ENCODE measurements at places on chromosomes 6 and 20. TPM values are rescaled to one million over a fixed set of nuclear protein-coding genes. Genes with fewer than 3 reads are reported as not detected.
A peak's percentile ranks its signal among the peaks of the same experiment; 100 is the strongest.

DNA sequence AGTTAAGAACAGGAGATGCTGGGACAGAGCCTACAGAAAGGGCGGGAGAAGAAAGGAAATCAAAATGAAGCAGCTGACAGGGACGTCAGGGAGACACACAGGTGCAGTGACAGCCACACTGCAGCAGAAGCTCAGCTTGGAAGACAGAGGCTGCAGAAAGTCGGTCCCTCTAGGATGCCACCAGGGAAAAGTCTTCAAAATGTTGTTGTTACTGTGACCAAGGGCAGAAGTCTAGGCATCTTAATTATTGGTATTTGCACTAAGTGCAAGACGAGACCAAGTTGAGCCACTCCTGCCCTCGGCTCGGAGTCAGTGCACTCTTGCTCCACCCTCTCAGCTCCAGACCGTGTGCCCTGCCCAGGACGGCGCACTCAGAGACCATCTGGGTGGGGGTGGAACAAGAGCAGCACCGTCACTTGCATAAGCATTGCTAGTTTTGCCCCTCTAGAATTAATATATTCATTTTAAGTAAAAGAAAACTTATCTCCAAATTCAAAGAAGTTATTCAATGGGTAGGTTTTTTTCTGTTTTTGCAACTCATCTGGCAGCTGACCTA lies 2.6 kb downstream of the PRR18 start:
- DNase-seq, result no peak
- no peak overlapping the region for H3K27ac ChIP-seq
- peaks cover 4% of the 10 kb centered on the region for H3K4me1 ChIP-seq
- H3K36me3 ChIP-seq, result no peaks in the 10 kb centered on the region
- H3K4me3 ChIP-seq, result no peak overlapping the region
- peaks cover 55% of the 10 kb centered on the region for H3K27me3 ChIP-seq

DNA sequence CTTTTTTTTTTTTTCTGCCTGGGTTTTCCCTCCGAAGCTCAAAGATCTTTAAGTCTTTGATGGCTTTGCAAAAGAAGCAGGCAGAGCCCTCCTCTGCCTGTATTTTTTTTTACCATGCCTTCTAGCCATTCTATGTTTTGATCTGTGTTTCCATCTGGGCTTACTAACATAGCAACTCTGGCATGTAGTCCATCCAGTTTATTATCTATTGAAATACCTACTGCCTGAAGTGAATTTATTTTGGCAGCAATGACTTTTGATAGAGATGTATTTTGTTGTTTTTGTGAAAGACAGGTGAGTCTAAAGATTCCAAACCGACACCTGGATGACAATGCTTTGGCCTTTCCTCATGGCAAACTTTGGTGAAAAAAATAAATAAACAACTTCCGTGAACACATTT lies 1157.7 kb upstream of the MAP3K7 start:
- H3K4me1 ChIP-seq, result peaks cover 3% of the 10 kb centered on the region
- no peak overlapping the region for H3K4me3 ChIP-seq
- H3K27me3 ChIP-seq, result no peaks in the 10 kb centered on the region

DNA sequence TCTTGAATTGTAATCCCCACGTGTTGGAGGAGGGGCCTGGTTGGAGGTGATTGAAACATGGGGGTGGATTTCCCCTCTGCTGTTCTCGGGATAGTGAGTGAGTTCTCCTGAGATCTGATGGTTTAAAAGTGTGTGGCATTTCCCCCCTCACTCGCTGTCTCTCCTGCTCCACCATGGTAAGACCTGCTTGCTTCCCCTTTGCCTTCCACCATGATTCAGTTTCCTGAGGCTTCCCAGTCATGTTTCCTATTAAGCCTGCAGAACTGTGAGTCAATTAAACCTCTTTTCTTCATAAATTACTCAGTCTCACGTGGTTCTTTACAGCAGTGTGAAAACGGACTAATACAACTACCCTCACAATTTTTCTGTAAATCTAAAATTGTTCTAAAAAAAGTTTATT lies 26.8 kb upstream of the FAM184A start:
- H3K27ac ChIP-seq, result no peak overlapping the region
- H3K36me3 ChIP-seq, result no peaks in the 10 kb centered on the region
- H3K4me1 ChIP-seq, result no peaks in the 10 kb centered on the region
- DNase-seq, result no peak
- peaks cover 28% of the 10 kb centered on the region for H3K27me3 ChIP-seq

DNA sequence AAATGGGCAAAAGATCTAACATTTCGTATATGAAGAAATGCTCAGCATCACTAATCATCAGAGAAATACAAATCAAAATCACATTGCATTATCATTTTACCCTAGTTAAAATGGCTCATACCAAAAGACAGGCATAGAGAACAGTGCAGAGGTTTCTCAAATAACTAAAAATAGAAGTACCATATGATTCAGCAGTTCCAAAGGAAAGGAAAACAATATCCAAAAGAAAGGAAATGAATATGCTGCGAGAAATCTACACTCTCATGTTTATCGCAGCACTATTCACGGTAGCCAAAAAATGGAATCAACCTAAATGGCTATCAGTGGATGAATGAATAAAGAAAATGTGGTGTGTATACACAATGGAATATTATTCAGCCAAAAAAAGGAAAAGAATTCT lies 63.5 kb downstream of the VTA1 start:
- no peak overlapping the region for H3K27ac ChIP-seq
- no peak for DNase-seq
- H3K4me3 ChIP-seq, result no peak overlapping the region
- no peaks in the 10 kb centered on the region for H3K27me3 ChIP-seq
- peaks cover 9% of the 10 kb centered on the region for H3K4me1 ChIP-seq

GRCh38 chr6:66965227-66965626 lies 1258.2 kb upstream of the EYS start:
- peaks cover 14% of the 10 kb centered on the region for H3K27me3 ChIP-seq
- no peak overlapping the region for H3K27ac ChIP-seq
- H3K4me1 ChIP-seq, result no peaks in the 10 kb centered on the region
- no peak overlapping the region for H3K4me3 ChIP-seq

- H3K4me1 ChIP-seq, result peaks cover 11% of the 10 kb centered on the region
- H3K27ac ChIP-seq, result no peak overlapping the region
- DNase-seq, result no peak
- H3K4me3 ChIP-seq, result peak overlapping the region; percentile 84
- H3K36me3 ChIP-seq, result peaks cover 4% of the 10 kb centered on the region
These were observed 567 bp upstream of the SLC18B1 start for GRCh38 chr6:132798869-132799538.

- no peak overlapping the region for H3K27ac ChIP-seq
- no peak for DNase-seq
- peaks cover 9% of the 10 kb centered on the region for H3K27me3 ChIP-seq
- H3K4me3 ChIP-seq, result no peak overlapping the region
- H3K4me1 ChIP-seq, result no peaks in the 10 kb centered on the region
- H3K36me3 ChIP-seq, result no peaks in the 10 kb centered on the region
These were observed 31.4 kb downstream of the EDN3 start for GRCh38 chr20:59331721-59332329.

DNA sequence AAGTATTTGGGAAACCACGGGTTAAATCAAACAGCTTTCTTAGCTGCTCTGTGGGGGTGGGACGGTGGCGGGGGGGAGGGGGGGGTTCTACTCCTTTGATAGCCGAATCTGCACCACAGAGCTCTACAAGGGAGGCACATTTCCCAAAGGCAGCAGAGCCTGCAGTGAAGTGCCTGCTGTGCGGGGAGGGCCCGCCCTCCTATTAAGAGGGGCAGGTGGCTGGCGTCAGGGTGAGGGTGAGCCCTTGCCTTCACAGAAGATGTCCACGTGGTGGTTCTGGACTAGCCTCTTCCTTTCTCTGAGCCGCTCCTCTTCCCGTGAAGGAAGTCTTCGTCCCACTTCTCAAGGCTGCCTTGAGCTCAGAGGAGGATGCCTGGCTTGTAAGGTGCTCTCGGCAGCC lies 174.9 kb upstream of the THBS2 start:
- peaks cover 4% of the 10 kb centered on the region for H3K36me3 ChIP-seq
- H3K27ac ChIP-seq, result peak overlapping the region; percentile 96
- H3K27me3 ChIP-seq, result no peaks in the 10 kb centered on the region
- no peak for DNase-seq
- peaks cover 20% of the 10 kb centered on the region for H3K4me1 ChIP-seq

GRCh38 chr6:106098383-106099234 lies 12.5 kb downstream of the PRDM1 start:
- peaks cover 17% of the 10 kb centered on the region for H3K4me1 ChIP-seq
- peak overlapping the region; percentile 75 for H3K4me3 ChIP-seq
- peak overlapping the region; percentile 80 for H3K27ac ChIP-seq
- no peaks in the 10 kb centered on the region for H3K36me3 ChIP-seq
- DNase-seq, result no peak

- DNase-seq, result no peak
- peaks cover 24% of the 10 kb centered on the region for H3K36me3 ChIP-seq
- no peaks in the 10 kb centered on the region for H3K27me3 ChIP-seq
These were observed 13.7 kb downstream of the PHF3 start for GRCh38 chr6:63649269-63649668.

ADAT2 gene
- total RNA-seq, result 4.5 TPM

MLN gene
- total RNA-seq, result not detected

IRAK1BP1 gene
- total RNA-seq, result 2.9 TPM
